ENCODE measurements at places on chromosomes 6 and 20.

DNA sequence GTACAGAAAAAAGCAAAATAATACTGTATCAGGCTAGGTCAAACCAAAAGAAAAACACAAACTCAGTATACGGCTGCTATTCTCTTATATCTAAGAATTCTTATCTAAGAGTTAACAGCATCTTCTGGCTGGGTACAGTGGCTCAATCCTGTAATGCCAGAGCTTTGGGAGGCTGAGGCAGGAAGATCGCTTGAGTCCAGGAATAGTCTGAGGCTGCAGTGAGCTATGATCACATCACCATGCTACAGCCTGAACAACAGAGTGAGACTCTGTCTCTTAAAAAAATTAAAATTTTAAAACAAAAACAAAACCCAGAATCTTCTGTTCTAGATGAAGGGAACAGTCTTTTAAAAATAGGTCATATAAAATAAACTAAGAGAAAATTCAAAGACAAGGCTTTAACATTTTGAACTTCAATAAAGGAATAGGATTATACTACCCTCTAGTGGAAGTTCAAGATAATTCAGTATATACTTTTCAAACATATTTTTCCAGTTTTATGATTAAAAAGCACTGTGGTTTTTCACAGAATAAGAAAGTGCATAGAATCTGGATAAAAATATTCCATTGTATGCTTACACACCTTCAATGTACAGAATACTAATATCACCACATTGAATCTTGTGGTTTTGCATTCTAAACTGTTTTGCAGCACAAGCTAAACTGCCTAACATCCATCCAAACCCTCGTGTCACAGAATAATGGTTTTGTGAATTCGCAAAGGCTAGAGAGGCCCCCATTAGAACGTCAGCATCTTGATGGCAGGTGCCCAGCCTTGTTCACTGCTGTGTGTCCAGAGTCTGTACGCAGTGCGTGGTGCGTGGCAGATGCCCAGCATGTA is 39.3 kb downstream of the DTNBP1 start:
- DNase-seq: no peak

DNA sequence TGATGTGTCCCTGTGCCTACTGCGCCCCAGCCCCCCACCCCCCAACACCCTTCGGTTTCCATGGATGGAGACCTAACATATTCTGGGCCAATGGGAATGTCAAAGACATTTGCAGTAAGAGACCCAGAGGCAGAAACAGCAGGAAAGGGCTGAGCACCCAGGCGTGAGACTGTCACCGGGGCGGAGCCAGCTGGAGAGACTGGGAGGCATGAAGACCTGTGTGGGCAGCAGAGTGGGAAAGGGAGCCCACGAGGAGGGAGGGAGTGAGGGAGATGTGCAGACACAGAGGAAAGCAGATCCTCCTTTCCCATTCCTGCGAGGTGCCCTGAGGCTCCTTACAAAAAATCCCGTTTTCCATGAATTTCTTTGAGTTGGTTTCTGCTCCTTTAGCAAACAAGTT is 150.2 kb downstream of the FOXC1 start:
- DNase-seq: no peak

- DNase-seq: no peak
Observed at GRCh38 chr6:33670971-33671743, 40.3 kb downstream of the UQCC2 start.

DNA sequence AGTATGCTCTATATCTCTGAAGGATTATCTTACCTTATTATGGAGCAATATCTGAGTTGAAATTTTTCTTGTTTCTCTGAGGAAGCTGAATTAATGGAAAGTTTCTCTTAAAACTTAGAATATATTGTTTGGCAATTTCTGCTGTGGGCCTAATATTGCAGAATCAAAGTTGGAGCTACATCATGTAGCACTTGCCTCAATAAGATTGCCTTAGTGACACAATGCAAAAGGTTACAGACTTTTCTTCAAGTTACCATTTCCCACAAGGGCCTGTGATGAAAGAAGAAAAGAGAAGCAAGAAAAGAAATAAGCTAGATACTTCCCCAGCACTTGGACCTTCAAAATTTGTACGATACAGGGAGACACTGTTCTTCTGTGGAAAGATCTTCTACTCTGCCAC is 151.2 kb downstream of the SOBP start:
- DNase-seq: no peak

DNA sequence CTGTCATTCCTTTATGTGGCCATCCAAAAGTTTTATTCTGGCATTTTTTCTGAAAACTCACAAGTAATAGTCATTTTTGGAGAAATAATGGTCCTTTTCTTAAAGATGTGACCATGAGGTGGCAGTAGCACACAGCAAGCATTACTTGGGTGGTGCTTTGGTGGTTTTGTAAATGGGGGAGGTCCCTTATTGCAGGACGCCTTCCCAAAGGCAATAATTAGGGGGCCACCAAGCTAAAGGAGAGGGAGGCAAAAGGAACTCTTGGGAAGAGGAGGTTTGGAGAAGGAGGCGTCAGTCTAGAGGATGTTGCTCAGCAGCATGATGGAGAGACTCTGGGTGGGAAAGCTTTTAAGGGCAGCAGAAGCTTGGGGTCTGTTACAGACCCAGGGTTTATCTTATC is 422.6 kb upstream of the MMS22L start:
- DNase-seq: no peak

DNA sequence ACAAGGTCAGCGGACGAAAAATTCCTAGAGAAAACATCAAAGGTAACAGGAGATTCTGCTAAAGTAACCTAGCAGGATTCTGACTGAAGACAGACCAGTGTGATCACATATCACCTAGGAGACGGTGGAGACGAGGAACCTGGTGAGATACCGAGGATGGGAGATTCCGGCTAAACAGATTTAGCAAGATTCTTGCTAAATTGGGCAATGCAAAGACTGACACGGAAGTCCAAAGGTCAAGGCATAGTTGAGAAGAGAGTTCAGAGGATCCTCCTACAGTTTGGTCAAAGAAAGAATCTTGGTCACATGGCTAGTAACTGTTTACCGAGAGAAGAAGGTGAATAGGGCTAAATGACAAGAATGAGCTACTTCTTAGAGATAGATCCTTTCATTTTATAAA is 61.1 kb downstream of the TMEM170B start:
- no peak for DNase-seq

DNA sequence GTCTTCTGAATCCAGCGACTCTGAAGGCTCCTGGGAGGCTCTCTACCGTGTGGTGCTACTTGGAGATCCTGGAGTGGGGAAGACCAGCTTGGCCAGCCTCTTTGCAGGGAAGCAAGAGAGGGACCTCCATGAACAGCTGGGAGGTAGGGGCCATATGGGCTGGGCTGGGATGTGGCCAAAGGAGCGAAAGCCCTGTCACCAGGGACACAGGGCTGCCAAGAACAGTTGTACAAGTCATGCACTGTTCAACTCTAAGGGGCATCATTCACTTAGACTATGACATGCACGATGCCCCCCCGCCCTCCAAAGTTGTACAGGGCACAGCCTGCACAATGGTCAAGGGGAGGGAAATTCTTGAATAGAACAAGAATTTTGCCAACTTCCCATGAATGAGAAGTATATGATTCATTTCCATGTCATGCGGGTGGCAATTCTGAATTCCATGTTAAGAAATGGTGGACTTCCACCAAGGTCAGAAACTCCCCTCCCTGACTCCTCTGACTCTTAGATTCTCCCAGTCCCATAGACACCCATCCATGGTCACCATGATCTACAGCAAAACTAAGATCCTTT is 1.6 kb downstream of the REM1 start:
- no peak for DNase-seq

DNA sequence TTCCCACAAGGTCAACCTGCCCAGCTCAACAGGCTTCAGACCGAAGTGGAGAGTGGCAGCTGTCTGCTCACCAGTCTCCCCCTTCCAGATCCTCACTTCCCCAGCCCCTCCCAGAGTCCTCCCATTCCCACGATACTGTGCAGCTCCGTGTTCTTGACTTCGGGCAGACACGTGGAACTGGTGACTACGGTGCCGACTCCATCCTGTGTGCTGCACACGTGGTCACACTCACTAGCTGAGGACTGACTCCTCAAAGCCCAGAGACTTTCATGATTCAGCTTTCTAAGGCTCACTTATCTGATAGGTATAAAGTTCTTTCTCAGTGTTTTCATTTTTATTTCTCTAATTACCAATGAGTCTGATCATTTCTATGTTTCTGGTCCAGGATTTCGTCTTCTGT is 32.4 kb downstream of the GABRR2 start:
- no peak for DNase-seq

- DNase-seq: no peak
Observed at GRCh38 chr6:29131691-29132090, 23.8 kb downstream of the OR2J3 start.

GRCh38 chr6:166078294-166078693 is 89.4 kb downstream of the TBXT start:
- no peak for DNase-seq

DNA sequence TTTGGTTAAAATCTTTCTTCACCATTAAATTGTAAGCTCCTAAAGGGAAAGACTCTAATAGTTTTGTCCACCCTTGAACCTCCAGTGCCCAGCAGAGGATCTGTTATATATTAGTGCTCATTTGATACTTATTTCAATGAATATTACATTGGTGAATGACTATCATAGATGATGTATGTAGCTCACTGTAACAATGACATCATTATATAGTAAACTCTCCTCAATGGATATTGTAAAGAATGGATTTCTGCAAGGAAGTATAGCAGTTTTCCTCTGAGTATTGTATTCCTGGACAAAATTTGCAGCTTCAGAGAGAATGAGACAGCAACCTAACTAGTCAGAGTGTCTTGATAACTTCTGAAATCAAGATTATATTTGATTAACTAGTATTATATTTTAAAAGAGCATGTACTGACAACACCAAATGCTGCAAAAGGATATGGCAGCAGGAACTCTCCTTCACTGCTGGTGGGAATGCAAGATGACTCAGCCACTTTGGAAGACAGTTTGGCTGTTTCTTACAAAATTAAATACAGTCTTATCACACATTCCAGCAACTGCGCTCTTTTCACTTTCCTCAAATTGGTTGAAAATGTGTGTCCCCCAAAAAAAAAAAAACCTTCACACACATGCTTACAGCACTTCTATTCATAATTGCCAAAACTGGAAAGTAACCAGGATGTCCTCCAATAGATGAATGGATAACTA is 189.8 kb upstream of the OPRM1 start:
- no peak for DNase-seq

- no peak for DNase-seq
Observed at GRCh38 chr20:57930351-57930750, 220.5 kb upstream of the PMEPA1 start.

- DNase-seq: no peak
Observed at GRCh38 chr20:61970357-61970756, 95.3 kb downstream of the TAF4 start.

DNA sequence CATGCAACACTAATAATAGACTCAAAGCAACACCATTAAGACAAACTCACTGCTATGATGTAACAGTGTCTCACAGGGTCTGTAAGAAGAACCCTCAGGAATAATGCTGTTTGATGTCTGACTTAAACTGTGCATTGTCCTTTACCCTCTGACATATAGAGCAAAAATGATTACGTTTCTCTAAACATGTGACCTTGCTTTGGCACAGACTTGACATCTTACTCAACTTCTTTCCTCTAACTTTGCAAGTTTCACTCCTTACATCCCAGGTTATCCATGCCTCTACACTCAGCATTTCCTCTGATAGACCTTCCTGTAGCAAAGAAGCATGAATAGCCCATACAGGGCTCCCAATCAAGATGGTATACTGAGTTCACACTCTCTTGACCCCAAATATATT is 252.7 kb downstream of the UST start:
- DNase-seq: no peak

DNA sequence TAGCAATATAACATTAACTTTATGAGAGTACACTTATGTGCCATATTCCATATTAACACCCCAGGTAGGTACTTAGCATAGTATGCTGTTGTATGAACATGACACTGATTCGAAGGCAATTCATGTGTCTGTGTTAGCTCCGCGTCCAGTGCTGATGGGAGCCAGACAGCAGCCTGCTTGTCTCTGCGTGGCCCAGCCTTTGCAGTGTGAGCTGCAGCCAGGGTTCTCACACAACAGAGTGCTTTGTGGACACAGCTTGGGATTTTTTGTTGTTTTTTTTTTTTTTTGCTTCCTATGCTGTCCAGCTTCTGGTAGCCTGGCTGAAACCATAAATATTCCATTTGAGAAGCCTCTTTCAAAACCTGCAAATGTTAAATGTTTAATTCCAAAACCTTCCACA is 350.9 kb downstream of the SMOC2 start:
- DNase-seq: no peak

DNA sequence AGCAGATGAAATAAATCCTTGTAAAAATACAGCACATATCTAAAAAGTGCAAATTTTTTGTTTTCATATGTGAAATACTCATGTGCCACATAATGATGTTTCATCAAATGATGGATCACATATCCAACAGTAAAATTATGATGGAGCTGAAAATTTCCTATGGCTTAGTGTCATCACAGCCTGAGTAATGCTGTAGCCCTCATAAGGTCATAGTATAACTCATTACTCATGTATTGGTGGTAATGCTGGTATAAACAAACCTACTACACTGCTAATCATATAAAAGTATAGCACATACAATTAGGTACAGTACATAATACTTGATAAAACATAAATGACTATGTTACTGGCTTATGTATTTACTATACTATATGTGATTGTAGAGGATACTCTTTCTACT is 12.9 kb downstream of the TSPYL1 start:
- DNase-seq: no peak

DNA sequence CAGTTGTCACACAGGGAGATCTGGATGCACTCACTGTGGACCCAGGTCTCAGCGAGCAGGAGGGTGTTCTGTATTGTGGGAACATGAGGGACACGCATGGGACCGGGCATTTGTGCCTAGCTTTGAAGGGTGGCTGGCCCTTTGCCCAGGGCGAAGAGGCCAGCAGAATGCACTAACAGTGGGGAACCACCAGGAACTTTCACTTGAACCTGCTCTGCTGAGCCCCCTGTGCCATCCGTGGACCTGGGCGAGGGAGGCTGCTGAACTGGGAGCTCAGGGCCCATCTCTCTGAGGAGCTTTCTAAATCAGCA is 1.2 kb upstream of the ULBP2 start:
- DNase-seq: no peak

- DNase-seq: no peak
Observed at GRCh38 chr6:28235912-28236452, 10.9 kb downstream of the ZSCAN9 start.

DNA sequence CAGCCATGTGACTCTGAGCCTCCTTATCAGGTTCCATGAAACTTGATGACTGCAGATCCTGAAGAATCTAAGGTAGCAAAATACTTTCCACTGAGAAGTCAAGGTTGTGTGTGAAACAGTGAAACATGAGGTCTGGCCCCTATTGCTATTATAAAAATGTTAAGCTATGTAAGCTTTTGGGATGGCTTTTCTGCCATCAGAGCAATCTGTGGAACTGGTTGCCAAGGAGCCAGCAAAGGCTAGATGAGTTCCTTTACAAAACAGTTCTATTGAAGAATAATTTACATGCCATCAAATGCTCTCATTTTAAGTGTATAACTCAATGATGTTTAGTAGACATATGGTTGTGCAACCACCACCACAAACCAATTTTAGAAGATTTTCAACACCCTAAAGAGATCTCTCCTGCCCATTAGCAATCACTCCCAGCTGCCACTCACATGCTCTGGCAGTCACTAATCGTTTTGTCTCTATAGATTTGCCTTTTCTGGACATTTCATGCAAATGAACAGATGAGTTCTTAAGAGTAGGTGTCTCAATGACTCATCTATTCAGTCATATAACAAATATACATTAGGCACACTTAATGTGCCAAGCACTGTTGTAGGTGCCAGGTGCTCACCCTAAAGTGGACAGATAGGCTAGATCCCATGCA is 19.9 kb upstream of the MEP1A start:
- DNase-seq: no peak

- DNase-seq: no peak
Observed at GRCh38 chr20:55533632-55534031, 471.7 kb downstream of the CBLN4 start.

GRCh38 chr6:89205819-89206218 is 11.3 kb downstream of the GABRR1 start:
- DNase-seq: no peak
